ENCODE measurements at places on chromosomes 12 and 14. TPM values are rescaled to one million over a fixed set of nuclear protein-coding genes. Genes with fewer than 3 reads are reported as not detected.

Gene NEUROD4
- polyA plus RNA-seq: not detected

GRCh38 chr12:93425736-93426411, 15.9 kb downstream of the UBE2N start:
- no peak overlapping the region for H3K4me3 ChIP-seq
- H3K4me1 ChIP-seq: peaks cover 20% of the 10 kb centered on the region
- H3K27me3 ChIP-seq: no peaks in the 10 kb centered on the region
- H3K27ac ChIP-seq: peak overlapping the region; percentile 64

- no peaks in the 10 kb centered on the region for H3K4me1 ChIP-seq
- DNase-seq: no peak
- peak overlapping the region; percentile 84 for H3K27ac ChIP-seq
- H3K4me3 ChIP-seq: no peak overlapping the region
These were observed 154.9 kb downstream of the PELI2 start for GRCh38 chr14:56273155-56273554.

Gene IFNG-AS1
- polyA plus RNA-seq: not detected

GRCh38 chr12:98635657-98636323, 8.8 kb downstream of the IKBIP start:
- DNase-seq: no peak
- no peaks in the 10 kb centered on the region for H3K4me1 ChIP-seq
- no peaks in the 10 kb centered on the region for H3K27me3 ChIP-seq
- no peak overlapping the region for H3K4me3 ChIP-seq
- H3K27ac ChIP-seq: peak overlapping the region; percentile 12
- H3K36me3 ChIP-seq: peaks cover 28% of the 10 kb centered on the region

DNA sequence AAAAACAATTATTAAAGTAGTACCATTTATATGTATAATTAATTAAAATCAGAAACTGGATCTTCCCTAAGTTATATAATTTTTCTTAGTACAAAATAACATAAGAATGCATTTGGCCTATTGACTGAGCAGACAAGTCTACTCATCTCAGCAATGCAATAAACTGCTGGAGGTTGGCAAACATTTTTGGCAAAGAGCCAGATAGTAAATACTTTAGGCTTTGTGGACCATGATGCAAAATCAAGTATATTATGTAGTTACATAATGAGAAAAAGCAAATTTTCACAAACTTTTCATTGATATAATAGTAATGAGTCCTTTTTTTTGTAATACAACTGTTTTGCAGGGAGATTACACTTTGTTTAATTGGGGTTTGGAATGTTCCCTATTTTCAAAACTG, 30.9 kb downstream of the ERGIC2 start:
- DNase-seq: peak; percentile 1
- peaks cover 52% of the 10 kb centered on the region for H3K36me3 ChIP-seq
- H3K4me3 ChIP-seq: no peak overlapping the region
- no peaks in the 10 kb centered on the region for H3K4me1 ChIP-seq
- no peak overlapping the region for H3K27ac ChIP-seq

Gene GDF3
- polyA plus RNA-seq: not detected

- DNase-seq: no peak
- no peaks in the 10 kb centered on the region for H3K27me3 ChIP-seq
- H3K36me3 ChIP-seq: peaks cover 55% of the 10 kb centered on the region
- no peak overlapping the region for H3K27ac ChIP-seq
- H3K4me3 ChIP-seq: no peak overlapping the region
These were observed 13.2 kb downstream of the NOPCHAP1 start for GRCh38 chr12:104999347-104999685.

DNA sequence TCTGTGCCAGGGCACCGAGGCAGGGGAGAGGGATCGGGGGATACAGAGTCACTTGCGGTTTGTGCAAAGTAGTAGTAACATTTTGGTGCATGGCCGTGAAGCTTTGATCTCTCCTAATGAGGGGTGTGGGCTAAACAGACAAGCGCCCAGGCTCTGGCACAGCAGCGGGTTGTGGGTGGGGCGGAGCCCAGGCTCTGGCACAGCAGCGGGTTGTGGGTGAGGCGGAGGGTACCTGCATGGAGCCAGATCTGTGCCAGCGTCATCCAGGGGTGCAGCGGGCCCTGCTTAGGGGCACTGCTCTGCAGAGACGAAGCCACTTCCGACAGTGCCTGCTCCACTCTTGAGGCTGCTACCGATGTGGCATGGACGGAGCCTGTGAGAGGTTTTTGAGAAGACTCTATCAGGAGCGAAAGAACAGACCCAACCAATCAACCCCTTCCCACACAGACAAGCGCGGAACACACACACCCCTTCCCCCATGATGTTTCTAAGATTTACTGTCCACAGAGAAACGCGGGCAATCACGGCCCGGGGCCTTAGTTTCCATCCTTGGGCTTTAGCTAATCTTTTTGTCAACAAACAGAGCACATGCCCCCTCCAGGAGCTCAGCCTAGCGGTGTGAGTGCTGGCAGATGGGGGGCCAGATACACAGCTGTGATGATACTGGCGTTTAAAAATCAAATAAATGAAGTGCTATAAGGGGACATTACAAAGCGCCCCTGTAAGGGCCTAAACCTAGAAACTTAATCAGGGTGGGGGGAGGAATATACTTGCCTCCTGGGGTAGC, 196.6 kb downstream of the CALM1 start:
- H3K36me3 ChIP-seq: peaks cover 6% of the 10 kb centered on the region
- no peaks in the 10 kb centered on the region for H3K27me3 ChIP-seq
- peaks cover 8% of the 10 kb centered on the region for H3K4me1 ChIP-seq
- H3K4me3 ChIP-seq: no peak overlapping the region

- no peaks in the 10 kb centered on the region for H3K36me3 ChIP-seq
- H3K27me3 ChIP-seq: no peaks in the 10 kb centered on the region
- H3K4me1 ChIP-seq: no peaks in the 10 kb centered on the region
- H3K27ac ChIP-seq: no peak overlapping the region
- no peak for DNase-seq
- H3K4me3 ChIP-seq: no peak overlapping the region
These were observed 130.9 kb downstream of the TBX5 start for GRCh38 chr12:114275086-114275485.

- DNase-seq: no peak
- no peaks in the 10 kb centered on the region for H3K27me3 ChIP-seq
- H3K27ac ChIP-seq: peak overlapping the region; percentile 3
- H3K36me3 ChIP-seq: no peaks in the 10 kb centered on the region
These were observed 39.2 kb upstream of the KRR1 start for GRCh38 chr12:75550401-75551240.

- H3K4me3 ChIP-seq: no peak overlapping the region
- no peaks in the 10 kb centered on the region for H3K27me3 ChIP-seq
- no peak for DNase-seq
- H3K36me3 ChIP-seq: no peaks in the 10 kb centered on the region
- no peak overlapping the region for H3K27ac ChIP-seq
- H3K4me1 ChIP-seq: no peaks in the 10 kb centered on the region
These were observed 110.5 kb upstream of the FUT8 start for GRCh38 chr14:65301862-65302539.

DNA sequence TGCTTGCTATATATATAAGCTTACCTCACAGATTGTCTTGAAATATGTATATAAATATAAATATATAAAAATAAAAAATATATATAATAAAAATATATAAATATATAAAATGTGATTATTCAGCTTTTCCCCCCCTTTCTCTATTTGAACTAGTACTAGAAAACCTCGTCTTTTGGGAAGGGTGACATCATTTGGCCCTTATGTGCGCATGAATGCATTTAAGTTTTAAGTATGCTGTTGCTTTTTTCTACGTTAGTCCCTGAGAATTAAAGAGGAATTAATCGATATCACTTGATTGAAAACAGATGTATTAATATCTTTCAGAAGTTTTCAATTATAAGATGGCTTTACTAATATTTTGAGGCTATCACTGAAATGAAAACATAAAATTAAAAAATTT, 69.9 kb downstream of the RAD51B start:
- no peak for DNase-seq
- no peaks in the 10 kb centered on the region for H3K36me3 ChIP-seq
- H3K4me1 ChIP-seq: no peaks in the 10 kb centered on the region
- H3K27me3 ChIP-seq: no peaks in the 10 kb centered on the region
- no peak overlapping the region for H3K27ac ChIP-seq
- H3K4me3 ChIP-seq: no peak overlapping the region

DNA sequence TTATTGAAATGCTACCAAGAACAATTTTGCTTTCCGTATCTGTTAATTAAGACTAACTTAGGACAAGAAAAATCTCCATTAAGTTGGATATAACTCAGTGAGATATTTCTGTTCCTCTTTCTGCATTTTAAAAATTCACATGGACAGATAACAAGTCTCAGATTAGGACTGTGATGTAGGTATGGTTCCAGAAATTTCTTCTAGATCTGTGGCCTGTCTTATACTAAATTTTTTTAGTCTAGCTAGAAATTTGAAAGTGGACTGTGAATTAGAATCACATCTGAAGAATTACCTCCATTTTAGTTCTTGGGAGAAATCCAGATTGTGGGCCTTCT, 41.6 kb downstream of the USP15 start:
- H3K4me1 ChIP-seq: no peaks in the 10 kb centered on the region
- DNase-seq: no peak

DNA sequence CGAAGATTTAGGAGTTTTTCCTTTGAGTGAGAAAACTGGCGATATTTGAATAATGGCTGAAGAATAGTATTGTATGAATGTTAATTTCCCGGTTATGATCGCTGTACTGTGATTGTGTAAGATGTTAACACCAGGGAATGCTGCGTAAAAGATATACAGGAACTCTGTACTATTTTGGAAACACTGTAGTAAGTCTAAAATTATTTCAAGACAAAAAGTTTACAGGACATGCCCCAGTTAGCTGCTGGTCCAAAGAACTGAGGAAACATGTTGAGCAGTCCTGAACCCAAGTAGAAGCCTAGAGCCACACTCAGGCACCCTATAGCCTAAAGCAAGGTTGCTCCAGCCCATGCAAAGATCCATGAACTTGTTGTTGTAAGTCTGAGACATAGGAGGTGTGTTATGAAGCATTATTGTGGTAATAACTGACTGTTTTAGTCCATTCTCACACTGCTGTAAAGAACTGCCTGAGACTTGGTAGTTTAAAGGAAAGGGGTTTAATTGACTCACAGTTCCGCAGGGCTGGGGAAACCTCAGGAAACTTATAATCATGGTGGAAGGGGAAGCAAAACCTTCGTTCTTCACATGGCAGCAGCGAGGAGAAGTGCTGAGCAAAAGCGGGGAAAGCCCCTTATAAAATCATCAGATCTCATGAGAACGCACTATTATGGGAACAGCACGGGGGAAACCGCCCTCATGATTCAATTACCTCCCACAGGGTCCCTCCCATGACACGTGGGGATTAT, 99.8 kb upstream of the RESF1 start:
- H3K27me3 ChIP-seq: no peaks in the 10 kb centered on the region
- H3K4me3 ChIP-seq: no peak overlapping the region
- no peak overlapping the region for H3K27ac ChIP-seq
- DNase-seq: no peak
- no peaks in the 10 kb centered on the region for H3K36me3 ChIP-seq

- H3K4me3 ChIP-seq: no peak overlapping the region
- H3K4me1 ChIP-seq: peaks cover 25% of the 10 kb centered on the region
- H3K36me3 ChIP-seq: no peaks in the 10 kb centered on the region
- peaks cover 9% of the 10 kb centered on the region for H3K27me3 ChIP-seq
These were observed 175.8 kb upstream of the PRMT8 start for GRCh38 chr12:3315201-3315661.

GRCh38 chr12:53300187-53300586, 692 bp downstream of the MYG1 start:
- DNase-seq: peak; percentile 41
- peak overlapping the region; percentile 77 for H3K4me3 ChIP-seq
- peaks cover 33% of the 10 kb centered on the region for H3K36me3 ChIP-seq
- H3K27ac ChIP-seq: peak overlapping the region; percentile 85
- peaks cover 22% of the 10 kb centered on the region for H3K4me1 ChIP-seq
